CD4-positive, alpha-beta memory T cell (primary cell): ENCODE measurements at places on chromosomes 7 and 10. TPM values are rescaled to one million over a fixed set of nuclear protein-coding genes. Genes with fewer than 3 reads are reported as not detected.

Gene COL28A1
- 0.19 TPM for total RNA-seq

Gene NPSR1
- total RNA-seq: not detected

Gene PLXNA4
- 0.22 TPM for total RNA-seq

Gene ANK3
- total RNA-seq: 80.0 TPM

Gene LFNG
- 127 TPM for total RNA-seq

Gene ARMC10
- total RNA-seq: 28.8 TPM

Gene SVIL
- total RNA-seq: 25.0 TPM

Gene CYP3A4
- total RNA-seq: not detected

Gene IMPDH1
- total RNA-seq: 48.0 TPM

Gene HSPB1
- 43.1 TPM for total RNA-seq

Gene SOSTDC1
- not detected for total RNA-seq

Gene ZC3HAV1L
- total RNA-seq: 3.8 TPM

GRCh38 chr7:111459757-111460280 lies 102.5 kb downstream of the IMMP2L start:
- no peak overlapping the region for H3K27ac ChIP-seq
- H3K4me1 ChIP-seq: no peaks in the 10 kb centered on the region
- no peak overlapping the region for H3K4me3 ChIP-seq
- H3K36me3 ChIP-seq: no peaks in the 10 kb centered on the region
- no peak for DNase-seq
- no peaks in the 10 kb centered on the region for H3K27me3 ChIP-seq

DNA sequence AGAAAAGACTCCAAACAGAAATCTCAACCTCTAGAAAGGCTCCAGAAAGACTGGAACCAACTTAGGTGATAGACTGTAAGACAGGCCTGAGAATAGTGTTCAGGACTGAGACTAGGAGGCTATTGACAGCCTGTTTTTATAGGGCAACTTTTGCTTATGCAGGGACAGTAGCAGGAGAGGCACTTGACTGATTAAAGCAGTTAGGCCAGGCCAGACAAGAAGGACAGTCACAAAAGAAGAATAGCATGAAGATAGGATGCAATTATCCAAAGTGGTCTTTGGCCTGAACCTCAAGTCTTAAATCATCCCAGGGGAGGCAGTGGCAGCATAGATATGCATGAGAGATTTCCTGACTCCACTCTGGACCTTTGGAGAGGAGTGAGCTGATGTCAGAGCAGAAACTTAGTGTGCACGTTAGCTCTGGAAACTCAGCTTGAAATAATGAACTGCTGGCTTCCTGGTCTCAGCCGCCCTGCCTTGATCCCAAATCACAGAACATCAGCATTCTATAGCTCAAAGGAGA lies 290.6 kb downstream of the SORCS3 start:
- no peaks in the 10 kb centered on the region for H3K36me3 ChIP-seq
- no peak overlapping the region for H3K27ac ChIP-seq
- peaks cover 18% of the 10 kb centered on the region for H3K4me1 ChIP-seq
- DNase-seq: no peak

DNA sequence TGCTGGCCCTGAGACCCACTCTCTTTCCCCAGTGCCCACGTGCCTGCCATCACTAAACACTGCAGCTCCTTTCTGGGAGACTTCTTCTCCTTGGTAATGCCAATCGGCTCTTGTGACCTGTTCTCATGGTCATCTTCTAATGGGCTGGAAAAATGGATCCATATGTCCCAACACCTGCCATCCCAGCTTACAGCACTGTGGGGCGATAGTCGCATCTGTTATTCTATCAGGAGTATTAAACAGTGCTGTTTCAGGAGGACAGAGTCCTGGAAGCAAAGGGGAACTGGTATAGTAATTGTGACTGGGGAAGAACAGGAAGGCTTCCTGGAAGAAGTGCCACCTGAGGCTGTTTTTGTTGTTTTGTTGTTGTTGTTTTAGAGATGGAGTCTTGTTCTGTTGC lies 411.2 kb downstream of the GLRX3 start:
- DNase-seq: no peak
- no peaks in the 10 kb centered on the region for H3K36me3 ChIP-seq
- no peaks in the 10 kb centered on the region for H3K27me3 ChIP-seq
- H3K27ac ChIP-seq: no peak overlapping the region

DNA sequence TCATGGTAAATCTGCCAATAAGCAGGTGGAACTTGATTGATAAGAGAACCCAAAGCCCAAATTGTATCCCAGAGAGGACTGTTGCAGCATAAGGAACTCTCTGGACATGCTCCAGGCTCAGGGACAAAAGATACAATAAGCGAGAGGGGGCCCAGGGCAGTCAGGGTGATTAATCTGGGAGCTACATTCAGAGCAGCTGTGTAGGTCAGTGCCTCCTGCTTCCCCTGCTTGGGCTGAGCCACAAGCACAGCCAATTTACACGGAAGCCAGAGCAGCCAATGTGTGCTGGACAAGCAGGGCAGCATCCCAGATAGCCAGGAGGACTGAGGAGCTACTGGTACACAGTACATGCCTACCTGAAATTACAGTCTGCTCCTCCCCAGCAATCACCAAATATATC lies 24.2 kb downstream of the MYPN start:
- H3K4me1 ChIP-seq: no peaks in the 10 kb centered on the region
- H3K27me3 ChIP-seq: no peaks in the 10 kb centered on the region
- no peak overlapping the region for H3K4me3 ChIP-seq
- DNase-seq: no peak
- H3K36me3 ChIP-seq: no peaks in the 10 kb centered on the region

GRCh38 chr7:77337456-77337990 lies 78.6 kb downstream of the GSAP start:
- H3K4me1 ChIP-seq: peaks cover 14% of the 10 kb centered on the region
- no peak overlapping the region for H3K4me3 ChIP-seq
- H3K36me3 ChIP-seq: no peaks in the 10 kb centered on the region
- DNase-seq: no peak
- no peak overlapping the region for H3K27ac ChIP-seq

DNA sequence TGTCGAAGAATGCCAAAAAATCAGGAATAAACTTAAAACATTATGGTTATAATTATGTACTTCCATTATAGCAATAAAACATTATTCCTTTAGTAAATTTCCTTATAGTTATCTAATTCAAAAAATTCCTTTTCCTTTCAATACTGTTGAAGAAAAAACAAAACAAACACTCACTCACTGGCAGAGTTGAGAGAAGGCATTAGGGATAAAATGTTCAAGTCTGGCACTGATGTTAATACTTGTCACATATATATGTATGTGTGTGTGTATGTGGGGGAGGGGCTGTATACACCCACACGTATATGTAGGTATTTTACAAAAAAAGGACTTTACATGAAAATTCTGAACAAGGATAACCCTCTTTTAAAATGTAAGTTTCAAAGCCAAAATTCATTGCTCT lies 150.2 kb upstream of the MEOX2 start:
- H3K36me3 ChIP-seq: no peaks in the 10 kb centered on the region
- DNase-seq: no peak
- no peaks in the 10 kb centered on the region for H3K4me1 ChIP-seq
- no peak overlapping the region for H3K4me3 ChIP-seq

GRCh38 chr7:105916603-105917002 lies 40.2 kb upstream of the ATXN7L1 start:
- H3K4me1 ChIP-seq: no peaks in the 10 kb centered on the region
- no peak overlapping the region for H3K4me3 ChIP-seq
- H3K27ac ChIP-seq: no peak overlapping the region
- H3K36me3 ChIP-seq: peaks cover 7% of the 10 kb centered on the region
- DNase-seq: no peak

- H3K27me3 ChIP-seq: no peaks in the 10 kb centered on the region
- no peaks in the 10 kb centered on the region for H3K4me1 ChIP-seq
- no peak overlapping the region for H3K4me3 ChIP-seq
- no peak for DNase-seq
- no peak overlapping the region for H3K27ac ChIP-seq
Observed at GRCh38 chr7:54878339-54878738, 119.3 kb upstream of the SEC61G start.

- DNase-seq: no peak
- no peak overlapping the region for H3K4me3 ChIP-seq
- H3K36me3 ChIP-seq: no peaks in the 10 kb centered on the region
- no peaks in the 10 kb centered on the region for H3K27me3 ChIP-seq
- H3K4me1 ChIP-seq: no peaks in the 10 kb centered on the region
Observed at GRCh38 chr7:23622506-23622925, 25.3 kb downstream of the CCDC126 start.

- H3K27ac ChIP-seq: no peak overlapping the region
- DNase-seq: no peak
- H3K36me3 ChIP-seq: no peaks in the 10 kb centered on the region
Observed at GRCh38 chr7:111784296-111784695, 222.0 kb upstream of the IMMP2L start.

DNA sequence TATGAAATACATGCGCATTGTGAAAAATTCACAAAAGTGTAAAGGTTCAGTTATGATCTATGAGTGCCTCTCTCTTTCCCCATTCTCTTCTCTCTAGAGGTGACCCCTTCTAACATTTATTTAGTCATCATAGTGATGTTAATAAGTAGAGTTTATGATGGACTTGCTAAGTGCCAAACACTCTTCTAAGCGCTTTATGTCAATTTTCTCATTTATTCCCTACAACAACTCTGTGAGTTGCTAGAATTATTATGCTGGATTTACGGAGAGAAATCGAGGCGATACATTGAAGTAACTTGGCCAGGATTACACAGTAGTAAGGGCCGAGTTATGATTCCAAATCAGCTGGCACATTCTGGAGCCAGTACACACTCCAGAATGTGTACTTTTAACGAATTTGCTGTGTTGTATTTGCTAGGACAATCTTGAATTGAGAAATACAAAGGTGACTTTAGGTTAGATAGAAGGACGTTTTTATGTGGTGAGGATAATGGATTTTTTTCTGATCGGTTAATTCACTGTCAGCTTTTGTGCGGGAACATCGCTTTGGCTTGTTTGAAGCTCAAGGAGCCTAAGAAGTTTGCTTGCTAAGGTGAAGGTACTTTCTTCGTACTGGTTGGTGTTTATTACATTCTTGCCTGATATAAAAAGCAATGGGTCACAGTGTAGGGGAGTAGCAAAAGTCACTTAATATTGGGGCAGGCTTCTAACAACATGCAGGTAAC lies 1.4 kb downstream of the ATRNL1 start:
- peaks cover 16% of the 10 kb centered on the region for H3K27me3 ChIP-seq
- no peaks in the 10 kb centered on the region for H3K4me1 ChIP-seq
- H3K27ac ChIP-seq: no peak overlapping the region
- no peak overlapping the region for H3K4me3 ChIP-seq
- no peak for DNase-seq

GRCh38 chr7:33287738-33288137 lies 158.4 kb downstream of the BBS9 start:
- DNase-seq: no peak
- no peak overlapping the region for H3K4me3 ChIP-seq
- H3K27me3 ChIP-seq: no peaks in the 10 kb centered on the region
- H3K36me3 ChIP-seq: no peaks in the 10 kb centered on the region

DNA sequence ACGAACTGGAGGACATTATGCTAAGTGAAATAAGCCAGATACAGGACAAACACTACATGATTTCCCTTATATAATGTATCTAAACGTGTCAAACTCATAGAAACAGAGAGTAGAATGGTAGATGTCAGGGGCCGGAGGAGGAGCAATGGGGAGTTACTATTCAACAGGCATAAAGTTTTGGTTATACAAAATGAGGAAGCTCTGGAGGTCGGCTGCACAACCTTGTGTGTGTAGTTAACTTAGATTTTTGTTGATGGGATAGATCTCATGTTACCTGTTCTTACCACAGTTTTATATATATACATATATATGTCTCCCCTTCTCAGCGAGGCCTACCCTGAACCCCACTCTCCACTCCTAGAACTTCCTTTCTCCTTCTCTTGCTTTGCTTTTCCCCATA lies 22.4 kb upstream of the TECTB start:
- H3K36me3 ChIP-seq: no peaks in the 10 kb centered on the region
- no peak overlapping the region for H3K4me3 ChIP-seq
- H3K27me3 ChIP-seq: no peaks in the 10 kb centered on the region
- DNase-seq: no peak

DNA sequence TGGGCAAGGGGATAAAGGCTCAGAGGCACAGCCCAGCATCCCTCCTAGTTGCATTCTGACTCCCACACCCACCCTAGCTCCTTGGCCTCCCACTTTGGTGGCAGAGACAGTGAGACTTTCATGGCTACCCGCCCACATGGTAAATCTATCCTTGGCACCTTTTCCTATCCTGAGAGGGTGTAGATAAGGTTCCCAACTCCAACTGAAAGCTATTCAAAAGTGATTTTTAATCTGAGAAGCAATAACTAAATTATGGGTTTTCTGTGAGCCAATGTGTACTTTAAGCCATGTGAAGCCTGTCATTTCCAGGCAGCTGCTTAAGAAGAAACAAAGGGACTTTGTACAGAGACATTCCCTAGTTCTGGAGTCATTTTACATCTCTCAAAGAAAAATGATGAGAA lies 9.1 kb downstream of the LAMB1 start:
- H3K27ac ChIP-seq: no peak overlapping the region
- no peaks in the 10 kb centered on the region for H3K36me3 ChIP-seq
- no peak overlapping the region for H3K4me3 ChIP-seq
- no peaks in the 10 kb centered on the region for H3K4me1 ChIP-seq
- no peak for DNase-seq
- H3K27me3 ChIP-seq: no peaks in the 10 kb centered on the region

GRCh38 chr7:124752310-124752709 lies 13.3 kb downstream of the GPR37 start:
- H3K4me1 ChIP-seq: no peaks in the 10 kb centered on the region
- no peak overlapping the region for H3K4me3 ChIP-seq
- no peak overlapping the region for H3K27ac ChIP-seq
- H3K27me3 ChIP-seq: no peaks in the 10 kb centered on the region
- no peaks in the 10 kb centered on the region for H3K36me3 ChIP-seq

DNA sequence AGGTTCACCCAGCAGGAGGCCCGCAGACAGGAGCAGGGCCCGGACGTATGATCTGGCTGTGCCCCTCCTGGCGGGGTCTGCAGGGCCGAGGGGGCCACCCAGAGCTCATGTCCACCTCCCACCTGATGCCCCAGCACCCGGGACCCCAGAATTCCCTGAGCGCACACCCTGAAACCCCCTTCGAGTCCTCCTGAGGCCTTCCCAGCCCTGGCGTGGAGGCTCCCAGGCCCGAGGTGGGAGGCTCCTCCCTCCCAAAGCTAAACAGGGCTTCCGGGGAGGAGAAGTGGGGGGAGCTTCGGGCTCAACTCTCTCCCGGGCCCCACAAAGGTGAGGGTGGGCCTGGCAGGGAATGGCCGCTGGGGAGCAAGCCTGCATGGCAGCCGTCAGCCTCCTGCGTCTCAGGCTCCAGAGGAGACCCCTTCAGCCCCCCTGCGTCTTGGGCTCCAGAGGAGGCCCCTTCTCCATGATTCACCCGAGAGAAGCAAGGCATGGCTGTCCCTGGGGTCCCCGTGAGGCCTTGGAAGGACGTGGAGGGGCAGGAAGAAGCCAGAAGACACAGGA lies 30.2 kb downstream of the MICALL2 start:
- peaks cover 4% of the 10 kb centered on the region for H3K4me1 ChIP-seq
- H3K36me3 ChIP-seq: no peaks in the 10 kb centered on the region

- H3K27ac ChIP-seq: no peak overlapping the region
- no peak for DNase-seq
- H3K4me3 ChIP-seq: no peak overlapping the region
- no peaks in the 10 kb centered on the region for H3K4me1 ChIP-seq
- H3K27me3 ChIP-seq: no peaks in the 10 kb centered on the region
Observed at GRCh38 chr7:113804475-113805095, 114.2 kb downstream of the PPP1R3A start.

GRCh38 chr7:154484943-154485342 lies 432.7 kb downstream of the DPP6 start:
- no peak for DNase-seq
- H3K27me3 ChIP-seq: no peaks in the 10 kb centered on the region
- no peaks in the 10 kb centered on the region for H3K36me3 ChIP-seq
- H3K27ac ChIP-seq: no peak overlapping the region

- no peak overlapping the region for H3K27ac ChIP-seq
- no peaks in the 10 kb centered on the region for H3K36me3 ChIP-seq
- H3K4me1 ChIP-seq: no peaks in the 10 kb centered on the region
- no peaks in the 10 kb centered on the region for H3K27me3 ChIP-seq
Observed at GRCh38 chr10:35783305-35783838, 141.3 kb upstream of the FZD8 start.
